ENCODE measurements at places on chromosomes 2 and 18.

DNA sequence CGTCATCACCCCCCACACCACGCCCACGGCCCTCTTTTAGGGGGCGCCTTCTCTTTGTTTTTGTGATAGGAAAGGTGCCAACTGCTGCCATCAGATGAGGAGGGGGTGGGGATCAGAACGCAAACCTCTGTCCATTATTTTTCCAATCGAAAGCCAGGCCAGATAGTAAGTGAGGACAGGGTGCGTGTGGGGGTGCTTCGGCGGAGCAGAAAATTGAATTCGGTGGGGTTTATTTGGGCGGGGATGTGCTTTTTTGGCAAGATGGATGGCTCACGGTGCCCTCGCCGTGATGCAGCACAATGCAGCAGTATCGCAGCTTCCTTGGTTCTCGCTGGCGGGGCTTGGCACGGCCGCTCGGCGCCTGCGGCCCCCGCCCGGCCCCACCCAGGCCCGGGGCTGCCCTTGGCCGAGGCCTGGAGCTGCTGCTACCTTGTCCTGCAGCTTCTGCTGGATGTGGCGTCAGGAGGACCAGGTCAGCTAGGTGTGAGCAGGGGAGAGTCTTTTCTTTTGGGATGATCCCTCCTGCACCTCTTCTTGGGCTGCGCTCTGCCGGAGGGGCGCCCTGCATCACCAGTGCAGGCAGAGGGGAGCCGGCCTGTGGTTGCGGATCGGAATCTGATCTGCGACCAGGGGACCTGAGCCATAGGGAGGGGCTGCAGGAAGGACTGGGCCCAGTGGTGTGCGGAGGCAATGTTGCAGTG, 1.3 kb downstream of the SPTBN1 start:
- no peak for DNase-seq

DNA sequence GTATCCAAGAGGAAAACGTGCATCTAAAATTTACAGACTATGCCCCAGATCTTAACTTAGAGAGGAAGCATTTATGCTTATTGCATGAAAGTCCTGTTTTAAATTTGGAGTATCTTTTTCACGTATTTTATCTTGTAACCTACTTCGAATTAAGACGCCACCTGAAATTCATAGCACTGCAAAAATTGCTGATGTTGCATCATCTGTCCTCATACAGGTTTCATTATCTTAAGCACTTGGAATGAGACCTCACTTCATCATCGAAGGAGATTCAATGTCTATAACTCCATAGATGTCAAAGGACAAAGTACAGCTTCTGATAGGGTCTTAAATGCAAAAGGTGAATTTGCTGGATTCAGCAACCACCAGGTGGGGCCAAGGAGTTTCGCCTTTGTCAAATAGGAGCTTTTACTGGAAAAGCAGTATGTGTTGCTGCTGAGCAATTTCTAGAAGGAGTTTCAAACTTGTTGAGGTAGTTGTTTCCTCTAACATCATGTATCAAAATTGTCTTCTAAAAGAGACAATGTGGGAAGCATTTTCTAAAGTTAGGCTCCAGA, 106.4 kb upstream of the CCDC85A start:
- DNase-seq: no peak

DNA sequence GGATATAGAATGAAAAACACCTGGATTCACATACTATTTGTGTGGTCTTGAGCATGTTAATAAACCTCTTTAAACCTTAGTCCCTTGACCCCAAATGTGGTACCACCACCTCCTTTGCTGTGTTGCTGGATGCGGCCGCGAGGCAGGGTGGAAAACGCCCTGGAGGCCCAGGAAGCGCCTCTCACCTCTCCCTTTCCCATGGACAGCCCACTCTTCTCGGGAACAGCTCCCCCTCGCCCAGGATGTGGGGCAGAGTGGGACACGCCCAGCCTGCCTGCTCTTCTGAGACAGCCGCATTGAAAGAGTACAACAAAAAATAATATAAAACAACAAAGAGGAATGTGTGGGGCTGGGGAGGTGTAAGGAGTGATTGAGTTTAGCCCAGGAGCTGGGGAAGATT, 549.0 kb upstream of the ID2 start:
- DNase-seq: no peak

GRCh38 chr18:79445696-79446561, 50.2 kb downstream of the NFATC1 start:
- DNase-seq: no peak

DNA sequence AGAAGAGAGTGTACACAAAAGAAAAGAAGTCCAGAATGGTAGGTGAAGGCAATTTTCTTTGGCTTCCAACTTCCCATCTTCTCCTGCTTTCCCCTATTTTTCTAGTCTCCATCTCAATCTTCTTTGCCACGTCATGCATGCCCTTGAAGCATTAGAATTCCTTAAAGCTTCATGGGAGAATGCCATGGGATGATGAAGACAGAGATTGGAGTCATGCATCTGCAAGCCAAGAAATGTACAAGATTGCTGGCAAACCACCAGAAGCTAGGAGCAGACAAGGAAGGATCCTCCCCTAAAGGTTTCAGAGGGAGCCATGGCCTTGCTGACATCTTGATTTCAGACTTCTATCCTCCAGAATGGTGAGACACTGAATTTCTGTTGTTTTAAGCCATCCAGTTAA, 305.9 kb downstream of the HRH4 start:
- DNase-seq: no peak
